Non-pigmented ciliary epithelial cell (primary cell): ENCODE measurements at places on chromosomes 11 and 22.
A peak's percentile ranks its signal among the peaks of the same experiment; 100 is the strongest.

DNA sequence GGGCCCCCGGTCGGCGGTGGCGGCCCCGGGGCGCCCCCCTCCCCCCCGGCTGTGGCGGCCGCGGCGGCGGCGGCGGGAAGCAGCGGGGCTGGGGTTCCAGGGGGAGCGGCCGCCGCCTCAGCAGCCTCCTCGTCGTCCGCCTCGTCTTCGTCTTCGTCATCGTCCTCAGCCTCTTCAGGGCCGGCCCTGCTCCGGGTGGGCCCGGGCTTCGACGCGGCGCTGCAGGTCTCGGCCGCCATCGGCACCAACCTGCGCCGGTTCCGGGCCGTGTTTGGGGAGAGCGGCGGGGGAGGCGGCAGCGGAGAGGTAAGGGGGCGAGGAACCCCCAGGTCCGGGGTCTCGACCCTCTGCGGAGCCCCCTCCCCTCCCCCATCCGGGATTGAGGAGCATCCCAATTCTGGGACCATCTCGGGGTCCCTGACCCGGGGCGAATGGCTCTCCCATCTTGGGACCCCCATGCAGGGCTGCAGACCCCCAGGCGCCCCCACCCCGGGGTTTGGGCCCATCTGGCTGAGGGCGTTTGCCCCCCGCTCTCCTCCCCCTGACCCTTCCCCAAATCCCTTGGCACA is 431 bp downstream of the KMT2A start:
- DNase-seq = no peak

GRCh38 chr11:44854086-44854485 is 96.6 kb downstream of the TP53I11 start:
- no peak for DNase-seq

GRCh38 chr11:13367115-13367514 is 89.5 kb downstream of the BMAL1 start:
- no peak for DNase-seq

GRCh38 chr11:72643547-72643946 is 30.7 kb downstream of the PDE2A start:
- no peak for DNase-seq

DNA sequence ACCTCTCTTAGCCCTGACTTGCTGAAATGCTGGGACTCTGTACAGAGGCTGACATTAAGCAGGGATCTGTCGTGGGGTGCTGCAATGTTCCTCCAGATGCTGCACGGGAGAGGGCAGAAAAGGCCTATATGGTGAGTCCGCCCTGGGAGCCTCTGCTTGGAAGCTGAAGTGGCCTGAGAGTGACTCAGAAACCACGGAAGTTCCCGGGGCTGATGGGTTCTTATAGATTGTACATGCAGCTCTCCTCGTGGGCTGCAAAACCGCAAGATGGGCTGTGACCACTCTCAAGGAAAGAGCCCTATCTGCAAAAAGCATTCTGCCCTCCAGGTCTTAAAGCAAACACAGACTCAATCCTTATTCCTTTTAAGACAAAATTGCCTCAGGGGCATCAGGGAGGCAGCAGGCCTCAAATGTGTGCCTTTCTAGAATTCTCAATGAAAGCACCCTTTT is 5.8 kb upstream of the SLC43A3 start:
- DNase-seq = peak; percentile 83

DNA sequence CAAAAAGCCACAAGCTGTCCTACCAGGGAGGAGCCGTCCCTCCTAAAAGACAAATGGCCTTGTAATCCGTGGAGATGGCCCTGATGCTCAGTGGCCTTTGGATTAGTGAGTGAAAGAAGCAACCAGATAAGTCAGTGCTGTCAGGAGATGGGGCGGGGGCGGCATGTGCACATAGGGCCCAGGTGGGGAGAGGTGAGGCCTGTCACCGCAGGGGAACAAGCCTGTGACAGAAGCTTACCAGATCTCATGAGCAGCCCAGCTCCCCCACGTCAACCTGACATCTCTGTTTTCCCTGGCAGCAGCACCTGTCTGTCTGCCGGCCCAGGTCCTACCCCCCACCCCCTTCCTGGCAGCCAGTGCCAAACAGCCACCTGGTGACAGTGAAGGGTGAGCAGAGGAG is 162.6 kb downstream of the BUD13 start:
- no peak for DNase-seq
